ENCODE measurements at places on chromosomes 3 and 15.

GRCh38 chr3:71725271-71725991 is at the start of gene EIF4E3:
Gene EIF4E3 (minus strand): TSS chr3:71725402. CDS start chr3:71725367, 35 bp downstream.
- peak; percentile 61 for DNase-seq

GRCh38 chr15:79700951-79701480 is 195.8 kb downstream of the MTHFS start:
- no peak for DNase-seq

DNA sequence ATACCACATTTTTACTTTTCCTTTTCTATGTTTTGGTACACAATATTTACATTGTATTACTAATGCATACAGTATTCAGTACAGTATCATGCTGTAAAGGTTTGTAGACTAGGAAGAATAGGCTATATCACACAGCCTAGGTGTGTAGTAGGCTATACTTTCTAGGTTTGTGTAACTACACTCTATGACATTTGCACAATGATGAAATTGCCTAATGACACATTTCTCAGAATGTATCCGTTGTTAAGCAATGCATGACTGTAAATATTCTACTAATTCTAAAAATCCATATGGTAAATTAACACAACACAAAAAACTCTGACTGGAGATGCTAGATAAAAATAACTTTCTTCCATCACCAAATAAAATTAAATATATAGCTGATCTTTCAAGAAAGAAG is 16.2 kb downstream of the NEDD4 start:
- DNase-seq = no peak

GRCh38 chr3:183178833-183179549 is 16.5 kb upstream of the LAMP3 start:
- DNase-seq = no peak

DNA sequence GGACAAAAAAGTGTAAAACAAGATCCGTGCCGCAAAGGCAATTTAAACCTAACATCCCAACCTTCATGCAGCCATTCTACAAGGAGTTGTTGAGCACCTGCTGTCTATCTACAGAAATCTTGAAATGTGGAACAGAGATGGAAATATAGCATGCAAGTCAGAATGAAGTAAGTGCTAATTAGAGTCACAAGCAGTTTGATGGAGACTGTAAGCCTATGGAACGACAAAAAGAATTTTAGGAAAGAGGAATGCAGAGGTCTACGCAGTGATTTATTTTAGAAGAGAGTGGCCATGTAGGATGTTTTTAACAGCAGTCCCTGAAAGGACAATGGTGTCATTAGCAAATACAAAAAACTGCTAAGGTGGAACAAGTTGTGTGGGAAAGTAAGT is 851 bp upstream of the DCBLD2 start:
- DNase-seq = no peak

- no peak for DNase-seq
Observed at GRCh38 chr3:34067536-34068051, 269.2 kb downstream of the PDCD6IP start.

DNA sequence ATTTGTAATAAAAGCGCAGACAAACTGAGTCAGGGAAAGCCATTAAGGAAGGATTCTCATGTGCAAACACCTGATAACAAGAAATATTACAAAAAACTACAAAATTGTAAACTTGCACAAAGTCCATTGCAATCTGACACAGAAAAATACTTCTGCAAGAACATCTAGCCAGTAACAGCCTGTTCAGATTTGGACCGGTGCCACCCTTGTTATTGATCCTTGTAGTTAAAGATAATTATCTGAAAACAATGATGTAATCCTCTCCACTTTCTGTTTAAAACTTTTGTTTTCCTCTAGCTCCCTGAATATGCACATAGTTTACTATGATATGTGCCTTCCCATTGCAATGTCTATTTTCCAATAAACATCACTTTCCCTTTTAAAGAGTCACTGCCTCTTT is 1090.2 kb downstream of the PLOD2 start:
- DNase-seq = no peak

GRCh38 chr15:62164396-62165103 is 535 bp downstream of the C2CD4B start:
- DNase-seq = peak; percentile 7

DNA sequence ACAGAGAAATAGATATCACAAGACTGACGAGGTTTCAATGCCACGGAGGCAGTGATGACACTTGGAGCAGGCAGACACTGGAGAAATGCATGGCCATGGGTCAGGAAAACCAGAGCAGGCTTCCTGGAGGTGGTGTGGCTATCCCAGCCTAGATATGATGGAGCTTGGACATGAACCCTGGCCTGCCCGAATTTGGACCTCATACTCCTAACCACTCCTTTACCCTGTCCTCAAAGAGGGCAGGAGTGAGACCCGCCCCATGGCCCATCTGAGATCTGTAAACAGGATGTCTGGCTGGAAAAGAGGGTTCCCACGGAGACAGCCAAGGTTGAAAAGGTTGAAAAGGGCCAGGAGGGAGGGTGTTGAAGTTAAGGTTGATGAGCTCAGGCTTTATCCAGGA is 31.0 kb downstream of the CPN2 start:
- no peak for DNase-seq

- DNase-seq = no peak
Observed at GRCh38 chr3:87077355-87077754, 86.4 kb upstream of the VGLL3 start.

GRCh38 chr15:66982816-66983215 is 82.6 kb upstream of the SMAD3 start:
- DNase-seq = no peak

- DNase-seq = no peak
Observed at GRCh38 chr3:14324224-14324944, 78.0 kb upstream of the SLC6A6 start.

DNA sequence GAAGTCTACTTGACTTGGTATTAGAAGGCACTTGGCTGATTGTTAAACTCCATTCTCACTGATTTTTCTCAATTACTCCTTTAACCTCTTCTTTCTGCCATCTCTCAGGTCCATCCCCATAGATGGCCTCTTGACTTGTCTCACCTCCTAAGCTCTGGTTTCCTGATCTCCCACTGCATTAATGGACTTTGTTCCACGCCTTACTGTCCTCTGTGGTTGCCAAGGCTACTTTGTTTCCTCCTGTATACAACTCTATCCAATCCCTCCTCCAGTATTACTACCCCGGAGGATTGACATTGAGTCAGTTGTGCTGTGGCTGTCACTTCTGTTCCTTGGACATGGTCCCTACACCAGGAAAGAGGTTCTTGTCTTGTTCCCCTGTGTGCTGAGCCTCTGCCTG is 10.6 kb upstream of the GLCE start:
- DNase-seq = no peak

DNA sequence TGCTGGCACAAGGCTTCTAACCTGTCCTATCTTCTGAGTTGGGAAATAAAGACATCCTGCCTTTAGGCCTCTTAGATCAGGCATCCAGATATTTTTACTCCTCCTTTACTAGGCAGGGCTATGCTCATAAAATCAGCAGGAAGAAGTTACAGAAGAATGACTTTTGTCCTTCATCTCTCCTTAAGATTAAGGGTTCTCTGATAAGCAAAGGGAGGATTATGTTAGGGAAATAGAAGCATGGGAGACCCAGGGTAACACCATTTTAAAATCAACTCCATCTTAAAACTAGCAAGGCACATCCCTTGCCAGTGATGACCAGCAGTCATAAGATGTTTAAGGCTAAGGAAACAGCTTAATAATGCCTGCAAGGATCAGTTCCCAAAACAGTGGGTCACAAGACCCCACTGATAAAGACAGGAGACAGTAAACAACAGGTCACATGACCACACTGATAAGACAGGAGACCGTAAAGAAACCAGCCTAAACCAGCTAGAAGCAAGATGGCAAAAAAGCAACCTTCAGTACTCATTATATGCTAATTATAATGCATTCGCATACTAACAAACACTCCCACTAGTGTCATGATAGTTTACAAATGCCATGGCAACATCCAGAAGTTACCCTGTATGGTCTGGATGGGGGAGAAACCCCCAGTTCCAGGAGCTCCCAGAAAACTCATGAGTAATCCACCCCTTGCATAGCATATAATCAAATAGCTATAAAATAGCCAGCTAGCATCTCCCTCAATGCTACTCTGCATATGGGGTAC is 14.5 kb upstream of the EHHADH start:
- DNase-seq = no peak

GRCh38 chr3:144270100-144270499 is 298.5 kb downstream of the DIPK2A start:
- DNase-seq = no peak

DNA sequence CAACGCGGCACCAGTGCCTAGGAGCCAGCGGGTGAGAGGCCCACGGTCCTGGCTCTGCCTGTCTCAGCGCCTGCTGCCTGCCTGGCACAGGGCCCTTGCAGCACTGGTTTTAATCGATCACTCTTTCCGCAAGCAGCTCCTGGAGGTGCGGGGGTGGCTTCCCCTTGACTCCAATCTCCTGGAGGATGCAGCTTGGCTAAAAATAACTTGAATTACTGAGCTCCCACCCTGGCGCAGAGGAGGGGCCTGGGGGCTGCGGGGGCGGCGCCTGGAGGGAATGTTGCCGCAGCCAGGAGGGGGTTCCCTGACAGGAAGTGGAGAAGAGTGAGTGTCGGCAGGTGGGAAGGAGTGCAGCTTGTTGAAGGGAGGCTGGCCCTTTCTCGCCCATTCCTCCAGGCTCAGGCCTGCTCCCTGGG is 9.9 kb upstream of the RPL29 start:
- DNase-seq = no peak

DNA sequence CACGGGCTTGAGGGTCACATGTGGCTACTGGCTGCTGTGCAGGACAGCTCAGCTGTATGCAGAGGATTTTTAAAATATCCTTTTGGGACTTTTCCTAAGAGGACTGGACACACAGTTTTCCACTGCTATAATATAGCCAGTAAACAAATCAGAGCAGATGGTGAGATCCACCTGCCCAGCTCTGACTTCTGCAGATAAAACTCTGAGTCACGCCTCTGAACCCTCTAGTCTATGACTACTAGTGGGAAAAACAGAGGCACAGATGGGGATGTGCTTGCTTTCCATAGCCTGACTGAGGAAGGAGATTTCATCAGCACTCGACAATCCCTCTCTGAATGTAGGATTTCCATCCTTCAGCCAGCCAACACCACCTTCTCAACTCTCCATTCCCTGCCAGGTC is 45.1 kb downstream of the COLQ start:
- DNase-seq = no peak

GRCh38 chr3:187739561-187740332 is 5.5 kb downstream of the BCL6 start:
- DNase-seq = peak; percentile 75

DNA sequence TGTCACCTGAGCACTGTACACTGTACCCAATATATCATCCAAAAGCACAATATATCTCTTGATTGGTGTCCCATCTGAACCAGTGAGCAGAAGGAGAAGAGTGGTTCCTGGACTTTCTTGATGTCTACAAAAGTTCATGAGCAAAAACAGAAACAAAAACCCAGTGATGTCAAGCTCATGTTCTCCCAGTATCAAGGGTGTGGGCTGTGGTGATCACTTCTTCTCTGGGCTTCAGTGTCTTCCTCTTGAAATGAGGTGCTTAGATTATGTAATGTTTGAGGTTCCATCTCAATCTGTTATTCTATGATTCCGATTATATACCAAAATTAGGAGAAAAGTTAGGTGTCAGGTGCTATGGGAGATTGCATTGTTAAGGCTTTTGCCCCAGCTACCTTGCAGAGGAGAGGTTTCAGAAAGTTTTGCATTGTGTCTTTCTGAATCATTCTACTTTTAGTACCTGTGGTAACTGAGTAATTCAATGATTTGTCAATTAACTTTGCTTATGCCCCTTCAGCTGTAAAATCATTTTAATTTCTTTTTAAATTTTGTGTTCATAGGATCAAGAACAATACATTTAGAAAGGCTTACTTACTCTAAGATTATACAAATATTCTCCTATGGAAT is 122.0 kb upstream of the EOMES start:
- DNase-seq = no peak

DNA sequence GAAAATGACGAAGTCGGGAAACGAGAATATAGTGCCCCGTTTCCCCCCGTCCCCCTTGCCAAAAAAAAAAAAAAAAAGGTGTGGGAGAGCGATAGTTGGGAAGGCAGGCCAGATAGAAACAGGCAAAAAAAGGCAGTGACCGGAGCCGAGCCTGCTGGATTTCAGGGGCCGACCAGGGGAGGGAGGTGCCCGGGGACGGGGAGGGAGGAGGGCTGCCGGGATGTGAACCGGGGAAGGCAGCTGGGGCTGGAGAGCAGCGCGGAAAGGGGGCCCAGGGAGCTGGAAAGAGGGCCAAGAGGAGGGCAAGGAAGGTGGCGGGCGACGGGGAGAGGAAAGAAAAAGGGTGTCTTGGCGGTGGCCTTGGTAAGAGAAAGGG is 837 bp downstream of the LRRN1 start:
- no peak for DNase-seq

- DNase-seq = no peak
Observed at GRCh38 chr3:193832833-193833413, 239.9 kb downstream of the OPA1 start.

GRCh38 chr15:68442903-68443302 is 10.9 kb upstream of the ITGA11 start:
- no peak for DNase-seq

GRCh38 chr3:144516026-144516425 is 544.4 kb downstream of the DIPK2A start:
- no peak for DNase-seq

GRCh38 chr3:111539351-111540331 is 2.4 kb upstream of the CD96 start:
- peak; percentile 31 for DNase-seq
